ENCODE measurements at places on chromosomes 12 and 14.

DNA sequence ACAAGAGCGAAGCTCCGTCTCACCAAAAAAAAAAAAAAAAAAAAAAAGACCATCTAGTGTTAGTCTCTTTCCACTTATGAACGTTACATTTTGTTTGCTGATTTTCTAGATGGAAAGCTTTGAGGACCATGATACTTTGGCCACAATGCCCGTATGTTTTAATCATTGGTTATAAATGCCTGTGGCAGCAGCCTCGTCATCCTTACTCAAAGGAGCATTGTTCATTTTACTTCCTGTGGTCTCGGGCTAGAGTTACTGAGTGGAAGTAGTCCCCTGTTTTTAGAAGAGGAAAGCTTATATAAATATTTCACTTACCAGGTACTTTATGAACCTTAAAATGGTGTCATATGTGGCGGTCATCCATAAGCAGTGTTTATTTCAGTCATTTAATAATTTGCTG, 359.9 kb downstream of the AEBP2 start:
- DNase-seq = no peak

DNA sequence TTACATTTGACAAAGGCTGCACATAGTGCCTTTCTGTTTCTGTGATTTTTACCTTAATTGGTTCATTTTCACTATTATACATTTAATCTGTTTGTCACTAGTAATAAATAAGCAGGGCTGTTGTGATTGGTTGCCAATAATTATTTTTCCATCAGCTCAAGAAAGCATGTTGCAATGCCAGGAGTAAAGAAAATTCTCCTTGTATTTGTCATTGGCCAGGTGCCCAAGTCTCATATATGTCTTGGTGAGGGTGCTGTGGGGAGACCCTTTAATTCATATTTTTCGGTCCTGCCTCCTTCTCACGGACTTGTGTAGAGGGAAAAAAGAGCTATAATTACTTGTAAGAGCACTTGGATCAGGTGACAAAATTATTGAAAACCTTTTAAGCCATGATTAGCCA, 108.0 kb downstream of the KITLG start:
- DNase-seq = no peak

DNA sequence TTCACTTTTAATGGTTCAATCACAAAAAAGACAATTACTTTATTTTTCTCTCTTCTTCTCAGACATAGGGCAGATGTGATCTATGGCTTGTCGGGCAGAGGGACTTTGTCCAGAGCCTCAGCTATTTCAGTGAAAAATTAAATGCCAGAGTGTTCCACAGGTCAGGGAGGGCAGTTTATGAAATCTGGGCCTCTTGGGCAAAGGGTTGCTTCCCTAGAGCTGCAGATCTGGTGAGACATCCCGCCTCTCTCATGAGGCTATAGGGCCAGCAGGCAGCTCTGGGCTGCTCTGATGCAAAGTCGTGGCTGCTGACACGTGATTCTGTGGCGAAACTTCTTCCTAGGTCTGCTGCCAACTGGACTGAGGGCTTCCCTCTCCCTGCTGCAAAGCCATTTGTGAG, 6.0 kb downstream of the CLMN start:
- peak; percentile 32 for DNase-seq

DNA sequence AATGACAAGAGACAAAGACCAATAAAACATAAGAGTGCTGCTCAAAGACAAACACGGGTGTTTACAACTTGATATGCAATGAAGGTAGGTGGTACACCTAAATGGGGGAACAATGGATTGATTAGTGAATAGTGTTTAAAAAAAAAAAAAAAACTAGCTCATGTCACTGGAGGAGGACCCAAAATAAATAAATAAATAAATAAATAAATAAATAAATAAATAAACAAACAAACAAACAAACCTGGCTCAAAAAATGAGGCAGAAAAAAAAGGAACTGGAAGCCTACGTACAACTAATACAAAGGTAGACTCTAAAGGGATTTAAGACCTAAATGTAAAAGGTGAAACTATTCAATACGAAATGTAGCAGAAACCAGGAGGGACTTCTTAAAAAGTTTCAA, 18.6 kb downstream of the NAP1L1 start:
- DNase-seq = no peak

- DNase-seq = no peak
Observed at GRCh38 chr14:100104006-100104352, 38.8 kb downstream of the EVL start.

DNA sequence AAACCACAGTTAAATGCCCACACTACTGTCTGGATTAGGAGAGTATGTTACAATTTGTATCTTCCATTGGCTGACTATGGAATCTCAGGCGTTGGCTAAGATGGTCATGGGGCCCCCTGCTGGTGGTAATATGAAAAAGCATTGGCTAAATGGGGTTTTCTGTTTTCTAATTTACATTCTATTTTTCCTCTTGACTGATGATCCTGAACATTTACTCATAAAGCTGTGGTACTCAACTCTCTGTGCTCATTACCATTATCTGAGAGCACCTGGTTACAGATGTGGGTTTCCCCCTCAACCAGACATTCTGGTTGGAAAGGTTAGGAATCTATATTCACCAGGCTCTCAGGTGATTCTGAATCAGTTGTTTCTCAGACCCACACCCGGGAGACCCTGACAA, 64.8 kb downstream of the WSCD2 start:
- no peak for DNase-seq

GRCh38 chr14:87397499-87397898, 595.5 kb downstream of the GALC start:
- DNase-seq = no peak

GRCh38 chr12:104569346-104570173, 112.8 kb downstream of the CHST11 start:
- DNase-seq = no peak

DNA sequence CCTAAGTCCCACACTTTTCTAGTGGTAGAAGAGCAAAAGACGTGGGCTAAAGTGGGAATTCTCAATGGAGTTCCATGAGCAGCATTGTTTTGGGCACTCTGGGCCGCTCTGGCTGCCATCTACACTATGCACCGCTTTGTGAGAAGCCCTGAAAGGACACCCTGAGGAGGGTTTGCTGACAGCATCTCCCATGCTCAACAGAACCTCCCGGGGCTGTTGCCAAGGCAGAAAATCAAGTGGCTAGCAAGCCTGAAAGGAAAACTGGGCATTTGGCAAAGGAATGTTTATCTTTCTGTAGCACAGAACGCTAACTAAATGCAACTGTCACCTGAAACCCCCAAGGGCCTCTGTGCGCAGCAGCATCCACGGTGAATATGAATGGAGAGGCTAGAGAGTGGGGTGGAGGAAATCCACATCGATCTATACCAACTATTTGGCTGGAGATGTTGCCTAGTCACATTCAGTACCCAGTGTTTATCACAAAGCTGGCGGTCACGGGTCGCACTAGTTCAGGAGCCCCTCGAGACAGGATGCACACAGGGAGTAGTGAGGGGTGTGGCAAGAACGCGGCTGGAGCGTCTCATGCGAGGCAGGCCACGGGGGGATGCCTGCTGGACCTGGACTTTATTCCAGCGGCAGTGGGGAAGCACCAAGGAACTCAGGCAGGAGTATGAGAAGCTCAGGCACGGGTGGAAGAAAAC, 14.2 kb downstream of the APPL2 start:
- DNase-seq = no peak

GRCh38 chr14:34605461-34605860, 24.5 kb downstream of the SNX6 start:
- DNase-seq = no peak

- no peak for DNase-seq
Observed at GRCh38 chr12:63841011-63841410, 3.5 kb upstream of the SRGAP1 start.

DNA sequence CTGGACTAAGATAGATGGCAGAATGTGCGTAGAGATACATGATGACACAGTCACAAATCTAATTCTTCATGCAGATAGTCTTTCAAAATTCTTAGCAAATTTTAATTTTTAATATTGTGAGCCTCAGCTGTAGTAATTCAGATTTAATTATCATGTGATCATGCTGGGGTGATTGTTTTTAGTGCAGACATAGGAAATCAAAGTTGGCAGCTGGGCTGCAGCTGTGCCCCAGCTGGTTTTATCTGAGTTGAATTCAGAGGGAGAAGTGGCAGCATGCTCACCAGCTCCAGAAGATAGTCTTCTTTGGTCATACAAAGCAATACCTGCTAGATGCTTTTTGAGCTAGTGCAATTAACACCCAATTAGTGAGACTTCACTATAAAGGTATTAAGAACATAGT, 292.9 kb downstream of the RAD51B start:
- no peak for DNase-seq

DNA sequence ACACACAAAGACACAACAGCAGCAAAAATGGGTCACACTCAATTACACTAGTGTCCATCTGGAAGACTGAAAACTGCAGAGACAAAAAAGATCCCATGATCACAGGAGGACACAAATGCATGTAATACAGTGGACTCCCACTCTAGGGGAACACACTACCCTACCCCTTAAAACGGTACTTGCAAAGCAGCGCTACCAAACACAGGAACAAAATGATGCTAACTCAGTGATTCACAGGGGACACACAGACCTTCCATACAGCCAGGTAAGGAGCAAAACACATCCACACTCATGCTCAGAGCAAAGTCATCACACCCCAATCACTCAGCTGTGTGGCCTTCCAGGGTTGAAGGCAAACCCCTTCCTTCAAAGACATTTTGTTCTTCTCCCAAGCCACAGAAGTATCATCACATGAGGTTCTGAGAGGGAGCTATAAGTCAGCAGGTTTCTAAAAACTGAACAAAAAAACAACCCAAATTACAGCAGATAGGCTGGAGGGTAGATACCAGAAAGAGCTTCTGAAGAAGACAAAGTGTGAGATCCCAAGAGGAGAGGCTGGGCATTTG, 14.8 kb downstream of the SMUG1 start:
- no peak for DNase-seq

DNA sequence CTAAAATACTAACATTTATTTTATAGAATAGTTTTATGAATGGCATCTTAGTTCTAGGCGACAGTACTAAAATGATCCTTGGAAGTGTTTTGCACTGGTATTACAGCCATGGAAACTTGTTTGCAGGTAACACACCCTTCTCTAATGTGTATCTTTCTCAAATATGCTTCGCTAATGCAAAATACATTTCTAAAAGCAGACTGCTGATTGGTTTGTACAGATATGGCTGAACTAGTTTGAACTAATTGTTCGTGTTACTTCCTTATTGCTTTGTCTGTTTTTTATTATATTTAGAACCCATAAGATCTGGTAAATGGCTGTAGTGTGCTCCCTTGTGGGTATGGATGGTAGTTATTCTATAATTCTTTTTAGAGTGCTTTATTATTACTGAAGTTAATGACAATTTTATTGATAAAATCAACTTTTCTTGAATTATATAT, 53.0 kb downstream of the ATF7IP start:
- no peak for DNase-seq

DNA sequence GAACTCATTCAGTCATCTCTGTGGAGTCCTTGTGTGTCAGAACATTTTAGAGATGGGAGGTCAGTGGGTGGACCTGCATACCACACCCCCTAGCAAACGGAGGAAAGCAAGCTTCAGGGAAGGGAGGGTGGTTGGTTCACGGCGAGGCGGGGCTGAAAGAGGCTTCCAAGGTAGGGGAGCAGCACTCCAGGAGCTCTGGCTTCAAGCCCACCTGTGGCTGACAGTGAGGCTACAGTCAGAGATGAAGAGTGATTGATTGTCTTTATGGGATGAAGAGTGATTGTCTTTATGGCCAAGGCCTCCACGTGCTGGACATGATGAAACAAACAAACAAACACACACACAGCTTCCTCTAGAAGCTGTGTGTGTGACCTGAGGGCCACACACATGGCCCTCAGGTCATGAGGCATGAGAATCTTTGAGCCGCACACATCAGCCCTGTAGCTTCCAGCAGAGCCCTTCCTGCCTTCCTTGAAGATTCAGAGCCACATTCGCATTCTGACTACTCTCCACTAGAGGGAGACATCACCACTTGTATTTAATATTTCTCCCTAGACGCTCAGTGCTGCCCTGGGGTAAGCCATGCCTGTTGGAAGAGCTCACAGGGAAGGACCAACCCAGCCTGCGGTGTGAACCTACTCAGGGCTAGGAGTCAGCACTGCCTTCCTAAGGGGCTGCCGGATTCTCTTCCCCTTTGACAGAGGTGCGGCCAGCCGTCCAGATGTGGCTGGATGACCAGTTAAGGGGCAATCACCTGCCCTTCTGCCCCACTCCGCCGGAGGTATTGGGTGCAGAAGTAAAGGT, 54.4 kb upstream of the KCNA1 start:
- DNase-seq = peak; percentile 52

DNA sequence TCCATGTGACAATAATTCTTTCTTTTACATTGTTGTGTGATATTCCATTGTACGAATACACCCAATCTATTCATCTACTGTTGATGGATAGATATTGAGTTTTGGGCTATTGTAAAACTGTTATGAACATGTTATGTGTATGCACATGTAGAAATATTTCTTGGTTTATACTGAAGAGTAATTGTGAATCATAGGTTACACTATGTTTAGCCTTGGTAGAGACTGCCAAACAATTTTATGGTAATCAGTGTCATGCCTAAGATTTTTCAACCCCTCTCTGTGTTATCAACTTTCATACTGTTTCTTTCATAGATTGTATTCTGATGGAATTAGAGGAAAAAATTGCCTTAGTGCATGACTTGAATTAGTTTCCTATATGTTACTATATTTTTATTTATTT, 39.5 kb downstream of the FRMD6 start:
- DNase-seq = no peak

- DNase-seq = no peak
Observed at GRCh38 chr12:83793616-83794015, 1106.9 kb downstream of the TMTC2 start.

GRCh38 chr12:67386869-67387565, 117.9 kb downstream of the CAND1 start:
- DNase-seq = no peak

- DNase-seq = no peak
Observed at GRCh38 chr12:47190271-47190750, 110.6 kb upstream of the AMIGO2 start.

- no peak for DNase-seq
Observed at GRCh38 chr12:49672301-49673217, 34.6 kb downstream of the FMNL3 start.

DNA sequence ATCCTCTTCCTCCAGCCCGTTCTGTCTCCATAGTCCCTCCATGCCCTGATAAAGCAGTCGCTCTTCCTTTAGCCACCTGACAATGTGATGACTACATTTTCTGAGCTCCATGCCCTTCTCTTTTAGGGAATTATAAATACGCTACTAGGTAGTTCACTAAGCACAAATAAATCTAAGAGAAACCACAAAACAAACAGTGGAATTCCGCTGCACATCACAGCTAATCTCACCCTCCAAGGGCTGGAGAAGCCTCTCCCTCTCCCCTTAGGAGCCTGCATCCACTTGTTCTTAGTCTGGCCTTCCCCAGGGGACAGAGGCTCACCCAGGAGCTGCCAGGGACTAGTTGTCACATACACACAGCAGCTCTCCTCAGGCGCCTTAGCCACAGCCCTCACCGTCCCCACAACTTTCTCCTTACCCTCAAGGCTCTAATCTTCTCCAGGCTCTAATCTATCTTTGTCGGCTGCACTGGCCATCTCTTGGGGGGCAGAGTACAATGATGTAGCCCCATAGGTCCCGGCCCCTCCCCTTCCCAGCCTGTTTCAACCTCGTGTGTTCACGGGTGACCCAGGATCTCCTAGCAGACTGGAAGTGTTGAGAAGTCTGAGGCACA, 55.9 kb upstream of the GPR68 start:
- no peak for DNase-seq
